ENCODE measurements at places on chromosomes 16 and 17.

- DNase-seq = no peak
These were observed 14.4 kb downstream of the SNN start for GRCh38 chr16:11682655-11683096.

- DNase-seq = peak; percentile 67
These were observed 406.0 kb upstream of the MAF start for GRCh38 chr16:80006241-80007215.

GRCh38 chr16:27539120-27539519 lies 10.6 kb downstream of the GTF3C1 start:
- no peak for DNase-seq

DNA sequence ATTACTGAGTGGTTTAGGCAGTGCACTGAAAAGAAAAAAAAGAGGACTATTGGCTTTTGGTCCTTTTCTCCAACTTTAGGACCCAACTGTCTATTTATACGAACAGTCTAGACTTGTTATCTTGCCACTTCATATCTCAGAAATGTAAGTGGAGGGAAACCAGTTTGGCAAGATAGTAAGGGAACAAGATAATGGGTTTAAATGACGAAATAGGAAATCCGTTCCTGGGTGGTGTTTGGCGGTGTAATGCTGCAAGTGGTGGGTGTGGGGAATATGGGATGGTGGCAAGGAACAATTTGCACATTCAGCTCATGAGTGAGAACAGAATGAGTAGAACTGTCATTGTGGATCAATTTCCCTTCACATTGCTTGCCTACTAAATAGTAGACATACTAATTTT lies 44.7 kb downstream of the GRB7 start:
- DNase-seq = peak; percentile 54

Data from DMS53 (cell line).